ENCODE measurements at places on chromosomes 2 and 18. TPM values are rescaled to one million over a fixed set of nuclear protein-coding genes. Genes with fewer than 3 reads are reported as not detected.

GRCh38 chr2:235527806-235528469 is 34.1 kb downstream of the AGAP1 start:
- H3K4me1 ChIP-seq = no peaks in the 10 kb centered on the region
- H3K4me3 ChIP-seq = no peak overlapping the region
- H3K27ac ChIP-seq = no peak overlapping the region
- H3K36me3 ChIP-seq = no peaks in the 10 kb centered on the region
- H3K27me3 ChIP-seq = no peaks in the 10 kb centered on the region

- H3K4me3 ChIP-seq = no peak overlapping the region
- H3K4me1 ChIP-seq = no peaks in the 10 kb centered on the region
- no peaks in the 10 kb centered on the region for H3K36me3 ChIP-seq
- no peak for DNase-seq
- no peak overlapping the region for H3K27ac ChIP-seq
- no peaks in the 10 kb centered on the region for H3K27me3 ChIP-seq
These were observed 136.2 kb downstream of the WDR7 start for GRCh38 chr18:56787390-56787789.

- no peak overlapping the region for H3K27ac ChIP-seq
- H3K36me3 ChIP-seq = no peaks in the 10 kb centered on the region
- H3K27me3 ChIP-seq = no peaks in the 10 kb centered on the region
- H3K4me1 ChIP-seq = no peaks in the 10 kb centered on the region
- DNase-seq = no peak
These were observed 97.7 kb downstream of the DPP4 start for GRCh38 chr2:161976295-161976694.

- DNase-seq = no peak
- H3K36me3 ChIP-seq = no peaks in the 10 kb centered on the region
- H3K4me1 ChIP-seq = no peaks in the 10 kb centered on the region
- no peaks in the 10 kb centered on the region for H3K27me3 ChIP-seq
- H3K4me3 ChIP-seq = no peak overlapping the region
These were observed 13.3 kb downstream of the CELF4 start for GRCh38 chr18:37552286-37552685.

DNA sequence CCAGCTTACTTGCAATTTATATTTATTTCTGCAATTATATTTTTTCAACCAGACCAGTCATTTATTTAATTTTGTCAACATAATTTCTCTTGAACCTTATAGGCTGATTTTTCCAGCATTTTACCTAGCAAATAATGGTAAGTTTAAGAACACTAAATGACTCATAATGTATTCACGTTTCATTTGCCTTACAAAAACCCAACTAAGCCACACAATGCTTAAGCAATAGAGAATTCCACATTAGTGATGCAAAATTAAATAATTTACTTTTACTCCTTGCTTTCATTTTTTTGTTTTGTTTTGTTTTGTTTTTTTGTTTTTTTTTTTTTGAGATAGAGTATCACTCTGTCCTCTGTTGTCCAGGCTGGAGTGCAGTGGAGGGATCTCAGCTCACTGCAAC is 110.4 kb upstream of the VRK2 start:
- H3K36me3 ChIP-seq = no peaks in the 10 kb centered on the region
- H3K4me3 ChIP-seq = no peak overlapping the region
- no peaks in the 10 kb centered on the region for H3K27me3 ChIP-seq
- no peaks in the 10 kb centered on the region for H3K4me1 ChIP-seq
- no peak for DNase-seq

GRCh38 chr2:11348209-11348749 is 3.8 kb upstream of the ROCK2 start:
- no peak for DNase-seq
- no peak overlapping the region for H3K27ac ChIP-seq
- peaks cover 6% of the 10 kb centered on the region for H3K4me1 ChIP-seq
- no peak overlapping the region for H3K4me3 ChIP-seq

GRCh38 chr2:196534495-196534894 is 105.0 kb upstream of the CCDC150 start:
- DNase-seq = no peak
- H3K4me3 ChIP-seq = no peak overlapping the region
- no peak overlapping the region for H3K27ac ChIP-seq

GRCh38 chr2:69099541-69099940 is 86.6 kb downstream of the ANTXR1 start:
- no peaks in the 10 kb centered on the region for H3K36me3 ChIP-seq
- peaks cover 3% of the 10 kb centered on the region for H3K4me1 ChIP-seq
- no peak overlapping the region for H3K27ac ChIP-seq
- H3K27me3 ChIP-seq = no peaks in the 10 kb centered on the region

GRCh38 chr18:73283032-73283431 is 415.2 kb upstream of the NETO1 start:
- no peaks in the 10 kb centered on the region for H3K4me1 ChIP-seq
- no peak overlapping the region for H3K4me3 ChIP-seq
- no peak overlapping the region for H3K27ac ChIP-seq
- H3K27me3 ChIP-seq = no peaks in the 10 kb centered on the region
- no peaks in the 10 kb centered on the region for H3K36me3 ChIP-seq

DNA sequence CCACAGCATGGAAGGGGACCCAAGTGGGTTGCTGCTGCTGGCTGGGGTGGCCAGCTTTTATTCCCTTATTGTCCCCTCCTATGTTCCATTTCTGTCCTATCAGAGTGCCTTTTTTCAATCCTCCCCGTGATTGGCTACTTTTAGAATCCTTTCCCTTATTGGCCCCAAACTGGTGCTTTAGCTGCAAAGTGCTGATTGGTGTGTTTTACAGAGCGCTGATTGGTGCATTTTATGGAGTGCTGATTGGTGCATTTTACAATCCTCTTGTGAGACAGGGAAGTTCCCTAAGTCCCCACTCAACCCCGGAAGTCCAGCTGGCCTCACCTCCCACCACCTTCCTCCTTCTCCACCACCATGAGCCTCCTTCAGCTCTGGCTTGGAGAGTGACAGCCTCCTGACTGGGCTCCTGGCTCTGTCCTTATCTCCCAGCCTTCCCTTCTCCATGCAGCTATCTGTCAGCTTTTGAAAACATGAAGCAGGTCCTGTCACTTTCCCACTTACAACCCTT is 20.7 kb upstream of the PLB1 start:
- H3K27me3 ChIP-seq = no peaks in the 10 kb centered on the region
- H3K36me3 ChIP-seq = no peaks in the 10 kb centered on the region
- H3K27ac ChIP-seq = no peak overlapping the region
- no peak overlapping the region for H3K4me3 ChIP-seq

DNA sequence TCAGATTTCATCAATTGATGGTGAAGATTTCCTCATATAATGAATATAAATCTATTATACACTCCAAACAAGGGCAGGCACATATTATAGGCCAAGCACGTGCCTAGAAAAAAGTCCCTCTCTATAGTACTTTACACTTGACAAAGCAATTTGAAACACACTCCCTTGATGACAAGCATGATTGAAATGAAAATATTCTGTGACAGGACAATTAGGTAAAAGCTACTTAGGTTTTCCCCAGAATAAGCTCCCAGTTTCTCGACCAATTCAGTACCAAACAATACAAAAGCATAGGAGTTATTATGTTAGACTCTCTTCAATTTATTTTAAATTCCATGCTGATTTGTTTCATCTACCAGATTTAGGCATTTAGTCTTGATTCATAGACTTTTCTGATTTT is 47.7 kb downstream of the CCDC68 start:
- H3K36me3 ChIP-seq = peaks cover 2% of the 10 kb centered on the region
- H3K27ac ChIP-seq = no peak overlapping the region
- DNase-seq = no peak
- H3K4me1 ChIP-seq = no peaks in the 10 kb centered on the region
- no peaks in the 10 kb centered on the region for H3K27me3 ChIP-seq

GRCh38 chr2:188944442-188944841 is 29.7 kb upstream of the COL3A1 start:
- H3K27ac ChIP-seq = no peak overlapping the region
- H3K36me3 ChIP-seq = no peaks in the 10 kb centered on the region
- no peak overlapping the region for H3K4me3 ChIP-seq
- H3K27me3 ChIP-seq = no peaks in the 10 kb centered on the region
- H3K4me1 ChIP-seq = no peaks in the 10 kb centered on the region
- no peak for DNase-seq

DNA sequence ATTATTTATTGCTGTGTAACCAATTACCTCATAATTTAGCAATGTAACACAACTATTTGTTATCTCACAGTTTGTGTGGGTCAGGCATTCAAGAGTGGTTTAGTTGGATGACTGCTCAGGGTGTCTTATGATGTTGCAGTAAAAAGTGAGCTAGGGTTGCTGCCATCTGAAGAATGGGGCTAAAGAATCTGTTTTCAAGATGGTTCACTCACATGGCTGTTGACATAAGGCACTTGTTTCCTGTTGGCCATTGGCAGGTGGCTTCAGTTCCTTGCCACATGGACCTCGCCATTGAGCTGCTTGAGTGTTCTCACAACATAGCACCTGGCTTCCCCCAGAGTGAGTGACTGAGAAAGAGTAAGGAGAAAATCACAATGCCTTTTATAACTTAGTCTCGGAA is 123.2 kb downstream of the TMEM17 start:
- H3K36me3 ChIP-seq = no peaks in the 10 kb centered on the region
- DNase-seq = no peak
- no peak overlapping the region for H3K4me3 ChIP-seq
- no peak overlapping the region for H3K27ac ChIP-seq

GRCh38 chr2:239775623-239776435 is 249.3 kb downstream of the NDUFA10 start:
- no peaks in the 10 kb centered on the region for H3K36me3 ChIP-seq
- no peak overlapping the region for H3K27ac ChIP-seq
- no peak for DNase-seq
- no peaks in the 10 kb centered on the region for H3K27me3 ChIP-seq

DNA sequence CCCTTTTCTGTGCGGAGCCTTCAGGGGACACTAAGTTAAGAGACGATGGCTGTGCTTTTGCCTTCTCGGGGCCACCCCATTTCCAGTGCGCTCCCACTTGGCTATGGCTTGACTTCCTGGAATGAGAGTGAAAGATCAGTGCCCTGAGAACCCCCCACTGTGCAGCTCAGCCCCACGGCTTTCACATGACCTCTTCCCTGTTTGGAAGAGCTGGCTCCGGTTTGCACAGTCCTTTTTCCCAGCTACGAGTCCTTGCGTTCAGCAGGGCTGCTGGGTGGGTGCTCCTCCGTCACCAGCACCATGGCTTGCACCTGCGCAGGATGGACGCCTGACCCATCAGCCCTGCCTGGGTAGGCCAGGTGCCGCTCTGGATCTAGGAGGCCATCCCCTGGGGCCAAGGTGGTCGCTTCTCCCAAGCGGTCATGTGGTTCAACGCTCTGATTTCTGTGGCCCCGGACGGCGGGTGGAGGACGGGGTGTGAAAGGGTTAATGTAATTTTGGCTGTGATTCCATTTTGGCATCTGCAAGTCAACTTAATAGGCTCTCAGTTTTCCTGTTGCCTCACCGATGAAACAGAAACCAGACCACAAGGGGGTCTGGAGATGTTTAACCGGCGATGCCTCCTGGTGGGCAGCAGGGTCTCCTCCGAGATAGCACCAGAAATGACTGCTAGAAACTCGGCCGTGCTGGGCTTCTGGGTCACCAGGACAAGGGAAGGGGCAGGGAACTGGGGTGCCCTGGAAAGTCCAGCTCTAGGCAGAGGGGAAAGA is 113.1 kb upstream of the HAAO start:
- no peaks in the 10 kb centered on the region for H3K36me3 ChIP-seq
- no peak overlapping the region for H3K4me3 ChIP-seq
- H3K4me1 ChIP-seq = peaks cover 4% of the 10 kb centered on the region
- no peaks in the 10 kb centered on the region for H3K27me3 ChIP-seq

DNA sequence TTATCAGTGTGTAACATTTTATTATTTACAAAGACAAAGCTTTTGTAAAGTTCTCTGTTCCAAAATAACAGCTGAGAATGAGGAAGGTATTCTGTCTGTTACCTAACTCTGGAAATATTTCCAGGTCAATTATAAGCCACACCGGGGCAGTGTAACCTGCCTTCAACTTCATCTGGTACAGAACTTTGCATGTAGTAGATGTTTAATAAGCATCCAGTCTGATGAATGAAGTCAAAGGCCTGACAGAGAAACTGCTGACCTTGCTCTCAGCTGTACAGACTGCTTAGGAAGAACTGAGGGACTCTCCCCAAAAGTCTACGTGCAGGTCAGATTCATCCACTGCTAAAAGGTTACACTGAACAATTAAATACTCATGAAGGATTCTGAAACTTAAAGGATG is 43.3 kb downstream of the WDFY1 start:
- H3K27me3 ChIP-seq = no peaks in the 10 kb centered on the region
- H3K4me3 ChIP-seq = no peak overlapping the region
- no peak for DNase-seq
- H3K27ac ChIP-seq = no peak overlapping the region
- H3K36me3 ChIP-seq = peaks cover 10% of the 10 kb centered on the region

GRCh38 chr18:74895686-74896085 is 298.0 kb downstream of the ZNF407 start:
- DNase-seq = no peak
- H3K4me3 ChIP-seq = no peak overlapping the region
- no peaks in the 10 kb centered on the region for H3K36me3 ChIP-seq
- no peaks in the 10 kb centered on the region for H3K27me3 ChIP-seq

GRCh38 chr2:75200140-75201096 is 1.1 kb upstream of the TACR1 start:
- H3K27me3 ChIP-seq = peaks cover 10% of the 10 kb centered on the region
- no peak overlapping the region for H3K4me3 ChIP-seq
- no peak for DNase-seq
- no peaks in the 10 kb centered on the region for H3K36me3 ChIP-seq

GRCh38 chr2:233961905-233962304 is 44.7 kb downstream of the TRPM8 start:
- no peak overlapping the region for H3K27ac ChIP-seq
- no peaks in the 10 kb centered on the region for H3K36me3 ChIP-seq
- no peaks in the 10 kb centered on the region for H3K27me3 ChIP-seq
- DNase-seq = no peak

- no peaks in the 10 kb centered on the region for H3K4me1 ChIP-seq
- no peak overlapping the region for H3K4me3 ChIP-seq
- H3K27ac ChIP-seq = no peak overlapping the region
These were observed 58.8 kb upstream of the NOL4 start for GRCh38 chr18:34283506-34283905.

SCYGR4 gene
- polyA plus RNA-seq = not detected

PER2 gene
- 1.1 TPM for polyA plus RNA-seq

KDSR gene
- polyA plus RNA-seq = 37.2 TPM

ERLEC1 gene
- polyA plus RNA-seq = 32.0 TPM

ARMC9 gene
- 1.1 TPM for polyA plus RNA-seq

CFC1 gene
- not detected for polyA plus RNA-seq

SLC30A3 gene
- 0.20 TPM for polyA plus RNA-seq

CDH7 gene
- not detected for polyA plus RNA-seq

Measured in liver (tissue), 10 donors.